Activated CD4-positive, alpha-beta T cell treated with anti-CD3 and anti-CD28 coated beads, Interleukin-2, amount 50 U/mL, for 24 hours (primary cell): ENCODE measurements at places on chromosomes 5 and 9.

DNA sequence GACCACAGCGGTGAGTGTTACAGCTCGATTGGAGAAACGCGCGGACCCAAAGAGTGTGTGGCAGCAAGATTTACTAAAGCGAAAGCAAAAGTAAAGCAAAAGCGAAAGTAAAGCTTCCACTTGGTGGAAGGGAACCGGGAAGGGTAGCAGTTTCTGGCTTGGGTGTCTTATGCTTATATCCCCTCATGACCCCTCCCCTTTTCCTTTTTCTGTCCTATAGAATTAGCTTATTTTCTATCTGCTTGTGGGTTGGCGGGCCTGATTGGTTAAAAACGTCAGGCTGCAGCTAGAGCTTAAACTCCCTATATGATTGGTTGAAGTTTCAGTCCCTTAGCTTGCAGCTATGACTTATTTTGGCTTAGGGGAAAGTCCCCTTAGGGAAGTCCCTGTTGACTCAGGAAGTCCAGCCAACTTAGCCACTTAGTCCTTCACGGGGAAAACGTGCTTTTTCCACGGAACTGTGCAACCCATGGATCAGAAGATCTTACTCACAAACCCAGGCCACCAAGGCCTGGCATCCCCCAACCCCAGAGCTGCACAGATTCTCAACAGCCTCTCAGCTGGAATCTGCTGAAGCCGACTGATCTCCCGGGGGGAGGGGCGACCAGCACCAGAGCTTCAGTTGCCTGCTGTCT is 114.2 kb upstream of the ADAMTS16 start:
- DNase-seq = no peak

DNA sequence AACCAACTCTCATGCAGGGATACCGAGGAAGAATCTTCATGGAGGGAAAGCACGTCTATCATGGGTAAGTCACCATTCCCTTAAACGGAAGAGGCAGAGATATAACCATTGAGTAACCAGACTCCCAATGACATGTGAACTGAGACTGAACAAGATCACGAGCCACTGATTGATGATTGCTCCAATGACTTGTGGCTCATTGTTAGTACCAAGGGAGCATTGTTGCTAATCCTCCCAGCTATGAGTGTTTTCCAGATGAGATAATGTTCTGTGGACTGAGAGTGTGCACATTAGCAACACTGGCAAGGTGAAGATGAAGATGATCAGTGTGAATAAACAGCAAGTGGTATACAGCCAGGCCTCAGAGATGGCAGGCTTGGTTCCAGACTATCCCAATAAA is 219.2 kb upstream of the MAP3K1 start:
- no peak for DNase-seq

DNA sequence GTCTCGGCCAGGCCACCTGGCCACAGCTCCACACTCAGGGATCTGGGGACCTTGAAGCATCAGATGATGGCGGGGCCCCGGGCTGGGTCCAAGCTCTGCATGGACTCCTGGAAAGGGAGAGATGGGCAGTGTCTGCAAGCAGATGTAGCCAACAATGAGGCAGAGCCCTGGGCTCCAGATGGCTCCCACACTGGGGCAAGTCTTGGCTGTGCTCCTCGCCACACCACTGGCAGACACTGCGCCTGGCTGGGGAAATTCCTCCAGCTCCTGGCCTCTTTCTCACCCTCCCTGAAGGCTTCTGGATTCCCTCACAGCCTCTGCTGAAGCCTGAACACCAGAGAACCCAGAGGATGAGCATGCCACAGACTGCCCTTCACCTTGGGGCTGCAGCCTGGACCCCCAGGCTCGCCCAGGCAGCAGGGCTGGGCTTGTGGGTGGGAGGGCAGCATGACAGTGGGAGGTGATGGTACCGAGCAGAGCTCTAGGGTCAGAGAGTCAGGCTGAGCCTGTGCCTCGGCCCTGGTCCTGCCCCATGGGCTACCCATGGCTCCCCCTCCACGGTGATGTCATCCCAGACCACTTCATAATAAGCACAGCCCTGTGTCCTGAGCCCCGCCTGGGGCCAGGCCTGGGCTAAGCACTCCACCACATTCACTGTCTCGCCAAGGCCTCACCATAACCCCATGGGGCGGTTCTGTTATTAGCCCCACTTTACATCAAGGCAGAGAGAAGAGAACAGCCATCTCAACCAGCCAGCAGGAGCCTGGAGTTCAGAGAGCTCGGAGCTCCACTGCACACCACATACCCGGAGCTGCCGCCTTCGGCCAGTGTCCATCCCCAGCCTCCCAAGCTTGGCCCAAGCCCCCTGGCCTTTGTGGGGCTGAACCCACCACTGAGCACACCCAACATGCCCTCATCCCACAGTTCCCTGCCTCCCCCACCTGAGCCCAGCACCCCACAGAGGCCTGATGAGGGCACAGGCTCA is 62.2 kb upstream of the ADAMTS2 start:
- no peak for DNase-seq

DNA sequence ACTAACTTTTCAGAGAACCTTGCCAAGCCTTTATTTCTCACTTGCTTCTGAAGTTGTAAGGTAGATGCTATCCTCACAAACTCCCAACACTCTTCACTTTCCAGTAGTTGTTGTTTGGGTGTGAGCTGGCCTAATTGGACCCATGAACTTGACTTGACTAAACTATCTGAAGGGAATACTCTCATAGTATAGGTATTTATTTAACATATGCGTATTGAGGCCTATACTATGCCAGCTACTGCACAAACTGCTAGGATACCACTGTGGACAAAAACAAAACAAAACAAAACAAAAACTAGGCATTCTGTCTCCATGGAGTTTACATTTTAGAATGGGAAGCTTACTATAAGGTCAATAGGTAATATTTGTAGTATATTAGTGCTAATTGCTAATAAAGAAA is 1.3 kb downstream of the TXNDC8 start:
- DNase-seq = no peak

- no peak for DNase-seq
These were observed 10.3 kb upstream of the GPSM1 start for GRCh38 chr9:136316896-136317676.

GRCh38 chr9:129111528-129112151 is 425 bp downstream of the PTPA start:
- no peak for DNase-seq

DNA sequence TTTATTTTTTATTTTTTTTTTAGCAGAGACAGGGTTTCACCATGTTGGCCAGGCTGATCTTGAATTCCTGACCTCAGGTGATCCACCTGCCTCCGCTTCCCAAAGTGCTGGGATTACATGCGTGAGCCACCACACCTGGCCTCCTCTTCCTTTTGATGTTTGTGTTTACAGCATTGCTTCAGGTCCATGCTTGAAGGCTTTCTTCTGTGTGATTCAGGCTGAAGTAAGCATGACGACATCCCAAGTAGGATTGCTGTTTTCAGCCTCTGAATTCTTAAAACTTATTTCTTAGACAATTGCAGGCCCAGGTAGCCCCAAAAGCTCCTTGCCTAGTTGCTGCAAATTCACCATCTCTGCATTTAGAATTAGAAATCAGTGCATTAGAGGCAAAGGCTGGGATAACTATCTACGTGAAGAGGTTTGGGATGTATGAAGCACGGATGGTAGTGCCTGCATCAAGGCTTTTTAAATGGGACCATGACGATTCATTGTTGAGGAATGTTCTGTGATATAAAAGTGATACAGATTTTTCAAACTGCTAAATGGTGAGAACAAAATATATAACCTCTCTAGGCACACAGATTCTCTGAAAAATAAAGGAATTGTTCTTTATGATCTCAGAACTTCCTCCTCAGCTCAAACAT is 3.0 kb upstream of the ETF1 start:
- no peak for DNase-seq

- DNase-seq = no peak
These were observed 151.7 kb upstream of the SMIM23 start for GRCh38 chr5:171633776-171634470.

DNA sequence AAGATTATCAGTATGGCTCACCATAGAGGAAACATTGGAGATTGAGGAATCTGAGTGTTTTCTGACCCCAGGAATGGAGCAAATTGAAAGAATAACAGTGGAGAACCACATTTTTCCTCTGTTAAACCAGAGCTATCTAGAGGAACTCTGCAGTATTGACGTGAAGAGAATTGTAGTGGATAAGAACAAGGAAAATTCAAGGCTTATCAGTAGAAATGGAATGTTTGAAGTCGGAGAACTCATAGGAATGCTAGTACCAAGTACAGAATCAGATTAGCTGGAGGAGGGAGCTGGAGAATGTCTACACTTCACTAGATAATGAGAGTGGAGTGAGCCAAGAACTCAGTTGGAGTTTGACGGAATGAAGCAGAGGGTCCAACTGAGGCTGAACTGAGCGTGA is 50.3 kb downstream of the SNCAIP start:
- no peak for DNase-seq

DNA sequence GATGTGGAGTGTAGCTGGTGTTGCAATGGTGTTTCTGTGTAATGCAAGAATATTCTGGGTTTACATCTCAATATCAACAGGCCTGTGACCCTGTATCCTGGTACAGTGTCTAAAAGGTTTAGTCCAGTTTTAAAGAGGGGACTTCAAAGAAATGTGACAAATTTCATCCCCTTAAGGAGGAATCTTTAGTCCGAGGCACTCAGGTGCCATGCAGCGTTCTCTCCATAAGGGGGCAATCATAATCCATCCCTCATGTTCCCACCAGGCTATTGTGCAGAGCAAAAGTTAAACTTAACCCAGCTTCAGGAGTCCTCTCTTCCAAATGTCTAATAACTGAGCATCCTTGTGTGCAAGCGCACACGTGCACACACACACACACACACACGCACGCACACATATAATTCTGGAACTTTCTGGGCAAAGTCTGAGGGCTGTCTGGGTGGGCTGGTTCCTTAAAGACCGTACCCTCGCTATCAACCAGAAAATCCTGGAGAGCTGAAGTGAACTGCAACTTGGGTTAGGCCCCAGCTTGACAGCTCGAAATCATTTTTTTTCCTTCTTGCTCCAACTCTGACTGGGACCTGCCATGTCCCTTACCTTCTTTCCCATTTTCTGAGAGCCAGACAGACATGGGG is 46.0 kb downstream of the CRB2 start:
- DNase-seq = no peak

- DNase-seq = no peak
These were observed 16.2 kb downstream of the KCNMB1 start for GRCh38 chr5:170372971-170373370.

DNA sequence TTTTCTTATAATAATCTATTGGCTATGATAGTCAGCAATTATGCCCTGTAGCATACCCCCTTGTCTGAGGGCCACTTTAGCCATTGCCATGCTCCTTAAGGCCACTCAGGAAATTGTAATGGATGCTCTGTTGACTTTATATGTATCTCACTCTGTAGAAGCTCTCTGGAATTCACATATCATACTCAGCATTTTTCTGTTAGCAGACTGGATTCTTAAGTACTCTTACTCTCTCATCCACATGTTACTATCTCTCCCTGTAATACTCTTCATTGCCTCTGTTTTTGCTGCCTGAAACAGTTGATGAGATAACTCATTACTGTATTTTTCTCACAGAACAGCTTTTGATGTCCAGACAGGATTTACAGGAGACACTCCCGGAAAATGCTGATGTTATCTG is 24.2 kb downstream of the TMEM232 start:
- DNase-seq = no peak

DNA sequence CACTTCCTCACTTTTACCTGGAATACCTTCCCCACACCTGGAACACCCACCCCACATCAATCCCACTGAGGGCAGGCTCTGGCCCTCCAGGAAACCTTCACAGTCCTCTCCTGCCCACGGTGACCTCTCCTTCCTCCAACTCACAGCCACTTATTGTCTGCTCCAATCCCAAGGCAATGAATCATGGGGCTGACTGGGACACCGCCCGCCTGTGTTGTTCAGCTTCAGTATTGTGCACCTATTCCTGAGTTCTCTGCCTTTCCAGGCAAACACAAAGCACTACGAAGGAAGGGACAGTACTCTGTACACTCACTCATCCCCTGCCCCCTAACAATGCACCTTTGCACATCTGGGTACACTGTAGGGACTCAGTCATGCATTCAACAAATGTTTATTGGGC is 7.3 kb downstream of the PCDH1 start:
- no peak for DNase-seq

GRCh38 chr9:124381170-124381945 is 33.9 kb downstream of the PSMB7 start:
- DNase-seq = no peak

GRCh38 chr5:78526049-78526525 is 122.5 kb downstream of the LHFPL2 start:
- DNase-seq = no peak

DNA sequence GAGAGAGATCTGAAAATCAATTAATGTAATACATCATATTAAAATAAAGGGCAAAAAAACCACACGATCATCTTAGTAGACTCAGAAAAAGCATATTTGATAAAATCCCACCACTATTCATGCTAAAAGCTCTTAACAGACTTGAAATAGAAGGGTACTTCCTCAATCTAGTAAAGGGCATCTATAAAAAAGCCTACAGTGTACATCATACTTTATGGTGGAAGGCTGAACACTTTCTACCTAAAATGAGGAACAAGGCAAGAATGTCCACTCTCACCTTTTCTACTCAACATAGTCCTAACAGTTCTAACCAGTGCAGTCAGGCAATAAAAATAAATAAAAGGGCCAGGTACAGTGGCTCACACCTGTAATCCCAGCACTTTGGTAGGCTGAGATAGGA is 38.9 kb downstream of the POLK start:
- DNase-seq = no peak

- DNase-seq = peak; percentile 26
These were observed 637 bp upstream of the SMC5 start for GRCh38 chr9:70257991-70258691.

DNA sequence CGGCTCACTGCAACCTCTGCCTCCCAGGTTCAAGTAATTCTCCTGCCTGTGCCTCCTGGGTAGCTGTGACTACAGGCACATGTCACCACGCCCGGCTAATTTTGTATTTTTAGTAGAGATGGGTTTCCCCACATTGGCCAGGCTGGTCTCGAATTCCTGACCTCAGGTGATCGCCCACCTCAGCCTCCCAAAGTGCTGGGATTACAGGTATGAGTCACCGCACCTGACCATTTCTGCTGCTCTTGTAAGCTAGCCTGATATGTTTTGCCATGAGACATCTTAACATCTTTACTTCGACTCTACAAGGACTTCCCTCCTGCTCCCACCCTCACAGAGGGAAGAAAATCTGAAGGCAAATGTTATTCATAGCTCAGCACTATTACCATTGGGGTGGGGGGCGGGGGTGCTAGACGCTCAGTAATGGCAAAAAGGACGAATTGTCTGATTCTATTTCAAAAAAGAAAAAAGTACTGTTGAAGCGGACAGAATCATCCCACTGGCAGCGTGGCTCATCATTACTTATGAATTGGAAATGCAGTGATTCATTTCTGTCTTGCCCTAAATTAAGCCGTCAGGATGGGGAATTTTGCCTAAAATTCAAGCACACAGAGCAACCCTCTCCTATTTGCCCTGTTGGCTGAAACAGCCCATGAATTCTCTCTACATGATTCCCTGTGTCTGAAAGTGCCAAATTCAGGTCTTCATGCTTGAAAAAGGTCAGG is 46.4 kb upstream of the WWC1 start:
- no peak for DNase-seq
